Muscle of leg (tissue), 16 donors: ENCODE measurements at places on chromosomes 4 and X. TPM values are rescaled to one million over a fixed set of nuclear protein-coding genes. Genes with fewer than 3 reads are reported as not detected.

The MAGEB6 gene
- not detected for total RNA-seq

The NXF2B gene
- total RNA-seq, result not detected

The RTL3 gene
- total RNA-seq, result 1.3 TPM

The DCAF4L1 gene
- 0.18 TPM for total RNA-seq

GRCh38 chr4:82791179-82791578 is 7.4 kb downstream of the SCD5 start:
- H3K4me3 ChIP-seq, result no peak overlapping the region
- no peak for DNase-seq
- peaks cover 3% of the 10 kb centered on the region for H3K4me1 ChIP-seq
- no peak overlapping the region for H3K27ac ChIP-seq
- H3K36me3 ChIP-seq, result no peaks in the 10 kb centered on the region
- H3K27me3 ChIP-seq, result no peaks in the 10 kb centered on the region

DNA sequence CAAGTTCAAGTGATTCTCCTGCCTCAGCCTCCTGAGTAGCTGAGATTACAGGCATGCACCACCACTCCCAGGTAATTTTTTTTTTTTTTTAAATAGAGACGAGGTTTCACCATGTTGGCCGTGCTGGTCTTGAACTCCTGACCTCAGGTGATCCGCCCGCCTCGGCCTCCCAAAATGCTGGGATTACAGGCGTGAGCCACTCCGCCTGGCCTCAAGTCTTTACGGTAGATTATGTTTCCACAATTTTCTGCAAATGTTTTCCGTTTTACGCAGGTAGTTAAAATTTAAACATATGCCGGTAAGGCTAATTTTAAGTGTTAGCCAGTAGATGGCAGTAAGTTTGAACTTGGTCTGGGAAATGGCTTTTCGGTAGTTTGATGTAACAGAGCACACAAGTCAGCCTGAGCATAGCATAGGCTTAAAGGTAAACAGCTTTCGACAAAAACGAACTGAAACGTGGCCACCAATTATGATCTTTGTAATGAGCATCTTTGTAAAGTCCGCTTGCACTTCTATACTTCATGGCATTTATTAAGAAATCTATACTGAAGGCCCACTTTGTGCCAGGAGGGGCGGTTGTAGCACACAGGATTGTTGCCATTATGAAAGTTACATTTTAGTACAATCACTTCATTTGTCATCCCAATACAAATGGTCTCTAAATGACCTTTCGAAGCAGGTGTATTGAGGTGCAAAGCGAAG is 31.1 kb downstream of the CCKAR start:
- no peak overlapping the region for H3K27ac ChIP-seq
- DNase-seq, result peak; percentile 73
- H3K4me3 ChIP-seq, result no peak overlapping the region
- no peaks in the 10 kb centered on the region for H3K27me3 ChIP-seq

- H3K4me1 ChIP-seq, result no peaks in the 10 kb centered on the region
- H3K36me3 ChIP-seq, result no peaks in the 10 kb centered on the region
- no peaks in the 10 kb centered on the region for H3K27me3 ChIP-seq
- peak; percentile 35 for DNase-seq
- H3K27ac ChIP-seq, result no peak overlapping the region
Measured at GRCh38 chr4:57148831-57149505, 38.8 kb upstream of the IGFBP7 start.

GRCh38 chr4:23324021-23324690 is 565.7 kb downstream of the PPARGC1A start:
- no peak overlapping the region for H3K27ac ChIP-seq
- no peaks in the 10 kb centered on the region for H3K27me3 ChIP-seq
- H3K4me3 ChIP-seq, result no peak overlapping the region
- H3K36me3 ChIP-seq, result no peaks in the 10 kb centered on the region
- no peak for DNase-seq
- H3K4me1 ChIP-seq, result no peaks in the 10 kb centered on the region

- peaks cover 2% of the 10 kb centered on the region for H3K27me3 ChIP-seq
- H3K27ac ChIP-seq, result no peak overlapping the region
- H3K4me1 ChIP-seq, result no peaks in the 10 kb centered on the region
- DNase-seq, result no peak
Measured at GRCh38 chrX:137519459-137519858, 46.5 kb upstream of the ZIC3 start.

DNA sequence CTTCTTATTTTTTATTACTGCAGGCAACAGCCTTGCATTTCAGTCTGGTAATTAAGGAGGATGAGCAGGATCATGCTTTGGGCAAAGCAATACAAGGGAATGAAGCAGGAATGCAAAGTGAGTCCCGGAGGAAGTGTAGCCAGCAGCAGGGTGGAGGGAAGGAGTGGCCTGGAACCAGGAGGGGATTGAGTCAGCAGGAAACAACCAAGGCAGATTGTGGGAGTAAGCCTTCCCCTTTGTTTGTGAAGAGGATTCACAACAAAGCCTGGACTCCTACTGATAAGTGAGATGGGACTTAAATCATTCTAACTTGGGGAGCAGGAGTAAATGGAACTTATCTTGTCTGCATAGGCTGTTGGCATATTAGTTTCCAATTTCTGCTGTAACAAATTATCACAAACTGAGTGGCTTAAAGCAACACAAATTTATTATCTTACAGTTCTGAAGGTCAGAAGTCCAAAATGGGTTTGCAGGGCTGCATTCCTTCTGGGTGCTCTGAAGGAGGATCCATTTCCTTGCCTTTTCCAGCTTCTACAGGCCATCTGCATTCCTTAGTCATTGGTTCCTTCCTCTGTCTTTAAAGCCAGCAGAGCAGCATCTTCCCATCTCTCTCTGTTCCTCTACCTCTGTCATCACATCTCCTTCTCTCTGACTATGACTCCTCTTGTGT is 93.2 kb upstream of the AP1S2 start:
- H3K4me1 ChIP-seq, result no peaks in the 10 kb centered on the region
- H3K4me3 ChIP-seq, result no peak overlapping the region
- peak; percentile 7 for DNase-seq

GRCh38 chr4:67459164-67459563 is 86.1 kb downstream of the CENPC start:
- H3K4me1 ChIP-seq, result no peaks in the 10 kb centered on the region
- DNase-seq, result no peak
- H3K27me3 ChIP-seq, result no peaks in the 10 kb centered on the region
- peaks cover 7% of the 10 kb centered on the region for H3K36me3 ChIP-seq
- H3K4me3 ChIP-seq, result no peak overlapping the region
- H3K27ac ChIP-seq, result no peak overlapping the region

GRCh38 chrX:21958916-21959315 is 18.4 kb downstream of the SMS start:
- peak; percentile 83 for DNase-seq
- peaks cover 30% of the 10 kb centered on the region for H3K27me3 ChIP-seq
- no peaks in the 10 kb centered on the region for H3K36me3 ChIP-seq

DNA sequence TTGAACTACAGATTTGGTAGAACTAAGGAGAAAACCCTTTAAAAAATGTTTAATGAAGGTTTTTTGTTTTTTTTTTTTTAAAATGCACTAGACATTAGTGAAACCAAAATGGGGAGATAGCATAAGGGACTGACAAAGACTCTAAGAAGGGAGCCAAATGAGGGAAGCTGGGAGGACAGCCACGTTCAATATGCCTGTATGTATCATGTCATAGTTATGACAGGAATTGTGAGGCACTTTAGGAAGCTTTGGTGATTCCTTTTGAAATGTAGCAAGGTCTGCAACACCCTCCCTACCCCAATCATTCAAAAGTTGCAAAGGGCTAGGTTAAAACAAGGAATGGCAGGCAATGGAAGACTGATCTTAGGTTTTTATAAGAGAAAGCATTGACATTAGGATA is 526.0 kb downstream of the TLL1 start:
- H3K4me3 ChIP-seq, result no peak overlapping the region
- no peak for DNase-seq
- H3K27me3 ChIP-seq, result no peaks in the 10 kb centered on the region
- no peaks in the 10 kb centered on the region for H3K36me3 ChIP-seq

- H3K4me3 ChIP-seq, result no peak overlapping the region
- H3K36me3 ChIP-seq, result no peaks in the 10 kb centered on the region
- peak; percentile 67 for DNase-seq
- peaks cover 39% of the 10 kb centered on the region for H3K4me1 ChIP-seq
Measured at GRCh38 chrX:69133921-69134542, 31.2 kb downstream of the PJA1 start.

- H3K36me3 ChIP-seq, result no peaks in the 10 kb centered on the region
- H3K27ac ChIP-seq, result no peak overlapping the region
- DNase-seq, result no peak
- no peaks in the 10 kb centered on the region for H3K27me3 ChIP-seq
- no peak overlapping the region for H3K4me3 ChIP-seq
Measured at GRCh38 chr4:158903472-158904043, 134.7 kb downstream of the FNIP2 start.

GRCh38 chrX:111447298-111447697 is 35.3 kb upstream of the DCX start:
- H3K4me1 ChIP-seq, result no peaks in the 10 kb centered on the region
- no peak overlapping the region for H3K4me3 ChIP-seq
- peaks cover 6% of the 10 kb centered on the region for H3K27me3 ChIP-seq
- no peak overlapping the region for H3K27ac ChIP-seq
- H3K36me3 ChIP-seq, result no peaks in the 10 kb centered on the region
- peak; percentile 57 for DNase-seq

DNA sequence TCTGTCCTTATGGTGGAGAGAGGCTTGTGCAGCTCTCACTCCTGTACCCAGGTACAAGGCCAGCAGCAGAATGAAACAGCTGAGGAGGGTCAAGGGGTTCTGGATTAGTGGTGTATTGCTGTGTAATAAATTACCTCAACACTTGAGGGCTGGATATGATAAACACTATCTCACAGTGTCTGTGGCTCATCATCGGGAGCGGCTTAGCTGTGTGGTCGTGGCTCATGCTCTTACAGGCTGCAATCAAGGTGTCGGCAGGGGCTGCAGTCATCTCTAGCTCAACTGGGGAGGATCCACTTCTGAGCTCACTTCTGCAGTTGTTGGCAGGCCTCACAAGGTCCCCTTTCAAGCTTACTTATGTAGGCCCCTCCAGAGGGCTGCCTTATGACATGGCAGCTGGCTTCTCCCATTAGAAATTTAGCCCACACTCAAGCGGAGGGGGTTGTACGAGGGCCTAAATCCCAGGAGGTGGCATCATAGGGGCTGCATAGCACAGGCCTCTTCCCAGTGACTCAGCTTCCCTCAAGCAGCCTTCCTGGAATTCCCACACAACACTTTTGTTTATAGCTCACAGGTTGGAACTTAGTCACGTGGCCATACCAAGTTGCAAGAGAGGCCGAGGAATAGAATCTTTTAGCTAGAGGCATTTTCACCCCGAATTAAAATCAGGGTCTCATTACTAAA is 148.2 kb upstream of the RPS6KA3 start:
- H3K36me3 ChIP-seq, result no peaks in the 10 kb centered on the region
- H3K4me3 ChIP-seq, result no peak overlapping the region
- H3K4me1 ChIP-seq, result no peaks in the 10 kb centered on the region
- H3K27me3 ChIP-seq, result peaks cover 36% of the 10 kb centered on the region
- no peak for DNase-seq

DNA sequence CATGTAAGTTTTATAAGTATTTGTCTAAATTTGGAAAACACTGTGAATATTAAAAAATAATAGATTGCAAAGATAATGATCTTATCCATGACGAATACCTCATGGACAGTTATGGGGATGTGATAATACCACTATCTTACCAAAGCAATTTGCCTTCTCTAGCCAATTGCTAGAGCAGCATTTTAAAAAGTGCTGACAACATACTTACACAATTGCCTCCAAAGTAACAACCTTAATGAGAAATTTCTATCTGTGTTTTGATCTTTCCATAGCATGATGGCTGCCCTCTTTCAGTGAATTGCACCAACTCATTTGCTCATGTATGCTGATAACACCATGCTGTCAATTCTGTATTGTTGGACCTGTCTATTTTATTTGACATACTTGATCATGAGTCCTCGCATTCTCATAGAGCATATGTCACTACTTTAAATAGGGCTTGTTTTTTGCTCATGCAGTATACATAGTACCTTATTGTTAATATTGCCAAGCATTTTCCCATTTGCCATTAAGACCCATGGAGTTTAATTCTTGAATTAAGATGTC is 87.2 kb downstream of the MMRN1 start:
- no peaks in the 10 kb centered on the region for H3K27me3 ChIP-seq
- no peak overlapping the region for H3K4me3 ChIP-seq
- no peaks in the 10 kb centered on the region for H3K4me1 ChIP-seq
- no peak overlapping the region for H3K27ac ChIP-seq

DNA sequence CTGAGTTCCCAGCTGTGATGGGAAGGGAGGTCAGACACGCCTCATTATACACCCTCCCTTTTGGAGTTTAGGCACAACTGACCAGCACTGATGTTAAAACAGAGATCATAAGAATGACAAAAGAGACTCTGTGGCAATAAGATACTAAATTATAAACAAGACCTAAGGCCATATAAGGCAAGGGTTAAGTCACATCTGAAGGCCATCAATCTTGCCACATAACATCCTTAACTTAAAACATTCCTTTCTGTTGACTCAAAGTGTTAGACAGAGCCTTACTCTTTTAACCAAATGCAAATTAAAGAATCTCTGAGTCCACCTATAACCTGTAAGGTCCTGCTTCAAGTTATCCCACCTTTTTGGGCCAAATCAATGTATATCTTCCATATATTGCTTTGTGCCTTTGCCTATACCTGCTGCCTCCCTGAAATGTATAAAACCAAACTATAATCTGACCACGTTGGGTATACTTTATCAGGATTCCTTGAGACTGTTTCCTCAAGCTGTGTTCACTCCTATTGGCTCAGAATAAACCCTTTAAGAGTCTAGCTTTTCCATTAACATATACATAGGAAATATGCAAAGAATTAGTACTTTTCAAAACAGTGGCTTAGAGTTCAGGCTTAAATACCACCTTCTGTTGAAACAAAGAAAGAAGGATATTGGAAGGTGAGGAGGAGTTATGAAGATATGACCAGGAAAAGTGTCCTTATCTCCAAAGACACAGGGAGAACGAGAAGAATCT is 214.4 kb upstream of the PPP1R2C start:
- H3K27me3 ChIP-seq, result peaks cover 2% of the 10 kb centered on the region
- no peak overlapping the region for H3K27ac ChIP-seq
- no peaks in the 10 kb centered on the region for H3K4me1 ChIP-seq

DNA sequence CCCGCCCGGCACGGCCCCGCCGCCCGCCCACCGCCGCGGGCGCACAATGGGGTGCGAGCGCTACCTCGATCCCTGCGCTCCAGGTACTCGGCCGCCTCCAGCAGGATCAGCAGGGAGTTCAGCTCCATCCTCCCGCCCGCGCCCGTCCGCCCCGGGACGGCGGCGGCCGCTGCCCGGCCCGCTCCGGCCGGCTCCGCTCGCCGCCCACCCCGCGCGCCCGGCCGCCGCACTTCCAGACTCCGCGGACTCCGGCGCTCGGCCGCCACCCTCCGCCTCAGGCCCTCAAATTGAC is at the start of gene MXD4:
Gene MXD4, minus strand, starts transcription at position 257 of the 292 bp plus-strand sequence. Its CDS starts 129 bp downstream, at position 128.
- no peaks in the 10 kb centered on the region for H3K27me3 ChIP-seq
- H3K27ac ChIP-seq, result peak within 1 kb of the TSS; percentile 92
- no peak for DNase-seq
- peak within 1 kb of the TSS; percentile 92 for H3K4me3 ChIP-seq
